DMS79 (cell line): ENCODE measurements at places on chromosomes 16 and 17.
A peak's percentile ranks its signal among the peaks of the same experiment; 100 is the strongest.

DNA sequence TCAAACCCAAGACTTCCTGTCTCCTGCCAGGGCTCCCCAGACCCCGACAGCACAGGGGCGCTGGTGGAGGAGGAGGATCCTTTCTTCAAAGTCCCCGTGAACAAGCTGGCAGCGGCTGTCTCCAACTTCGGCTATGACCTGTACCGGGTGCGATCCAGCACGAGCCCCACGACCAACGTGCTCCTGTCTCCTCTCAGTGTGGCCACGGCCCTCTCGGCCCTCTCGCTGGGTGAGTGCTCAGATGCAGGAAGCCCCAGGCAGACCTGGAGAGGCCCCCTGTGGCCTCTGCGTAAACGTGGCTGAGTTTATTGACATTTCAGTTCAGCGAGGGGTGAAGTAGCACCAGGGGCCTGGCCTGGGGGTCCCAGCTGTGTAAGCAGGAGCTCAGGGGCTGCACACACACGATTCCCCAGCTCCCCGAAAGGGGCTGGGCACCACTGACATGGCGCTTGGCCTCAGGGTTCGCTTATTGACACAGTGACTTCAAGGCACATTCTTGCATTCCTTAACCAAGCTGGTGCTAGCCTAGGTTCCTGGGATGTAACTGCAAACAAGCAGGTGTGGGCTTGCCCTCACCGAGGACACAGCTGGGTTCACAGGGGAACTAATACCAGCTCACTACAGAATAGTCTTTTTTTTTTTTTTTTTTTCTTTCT is 8.1 kb downstream of the SERPINF1 start:
- peak; percentile 53 for DNase-seq

DNA sequence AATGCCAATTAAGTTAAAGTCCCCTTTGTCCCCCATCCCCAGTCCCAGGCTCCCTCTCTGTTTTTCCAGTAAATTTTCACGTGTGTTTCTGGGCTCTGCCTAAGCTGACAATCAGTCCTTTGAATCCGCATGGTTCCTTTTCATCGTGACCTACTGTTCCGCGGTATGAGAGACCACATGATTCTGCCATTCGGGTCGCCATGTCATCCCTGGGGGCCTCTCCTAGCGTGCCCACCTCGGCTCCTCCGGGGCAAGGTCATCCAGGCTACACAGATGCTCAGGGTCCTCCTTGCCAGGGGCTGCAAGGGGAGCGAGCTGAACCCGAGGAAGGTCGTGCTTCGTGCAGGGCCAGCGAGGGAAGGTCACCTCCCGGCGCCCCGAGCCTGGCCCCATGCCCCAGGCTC is 157.6 kb downstream of the RAB11FIP4 start:
- DNase-seq, result no peak

- DNase-seq, result no peak
Observed at GRCh38 chr17:43399839-43400328, 1.1 kb downstream of the ARL4D start.

- no peak for DNase-seq
Observed at GRCh38 chr17:39205112-39205526, 5.0 kb downstream of the RPL19 start.

DNA sequence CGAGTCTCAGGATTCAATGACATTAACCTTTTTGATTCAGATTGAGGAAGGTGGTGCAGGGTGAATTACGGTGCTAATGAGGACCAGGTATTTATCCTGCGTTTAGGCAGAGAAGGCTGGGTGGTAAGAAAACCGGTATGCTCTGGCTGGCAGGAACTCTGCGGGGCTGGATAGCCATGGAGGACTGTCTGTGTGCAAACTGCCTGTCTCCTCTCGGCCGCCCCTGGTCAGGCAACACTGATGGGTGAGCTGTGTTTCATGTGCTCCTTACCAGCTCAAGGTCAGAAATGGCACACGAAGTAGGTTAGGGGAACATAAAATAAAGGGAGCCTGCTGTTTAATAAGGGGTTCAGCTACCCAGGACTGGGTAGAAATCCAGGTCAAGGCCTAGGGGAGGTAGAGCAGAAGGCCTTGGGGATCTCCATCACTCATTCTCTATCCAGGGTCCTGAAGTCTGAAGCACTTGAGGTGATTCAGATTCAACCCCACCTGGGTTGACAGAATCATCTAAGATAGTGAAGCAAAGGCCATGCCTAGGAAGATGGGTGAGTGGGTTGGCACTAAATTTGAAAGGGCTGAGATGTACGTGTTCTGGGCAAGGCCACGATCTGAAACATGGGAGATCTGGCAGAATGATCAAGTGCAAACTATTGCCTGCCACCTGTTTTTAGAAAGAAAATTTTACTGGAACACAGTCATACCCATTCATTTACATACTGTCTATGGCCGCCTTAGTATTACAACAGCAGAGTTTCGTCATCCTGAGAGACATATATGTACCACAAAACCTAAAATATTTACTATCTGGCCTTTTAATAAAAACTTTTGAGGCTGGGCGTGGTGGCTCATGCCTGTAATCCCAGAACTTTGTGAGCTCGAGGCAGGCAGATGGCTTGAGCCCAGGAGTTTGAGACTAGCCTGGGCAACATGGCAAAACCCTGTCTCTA is 292.5 kb downstream of the XYLT1 start:
- DNase-seq, result no peak

- peak; percentile 63 for DNase-seq
Observed at GRCh38 chr17:72120642-72121163, at the start of gene SOX9. TSS of gene SOX9 (plus strand) at chr17:72121020. CDS start at chr17:72121392, 372 bp downstream.

DNA sequence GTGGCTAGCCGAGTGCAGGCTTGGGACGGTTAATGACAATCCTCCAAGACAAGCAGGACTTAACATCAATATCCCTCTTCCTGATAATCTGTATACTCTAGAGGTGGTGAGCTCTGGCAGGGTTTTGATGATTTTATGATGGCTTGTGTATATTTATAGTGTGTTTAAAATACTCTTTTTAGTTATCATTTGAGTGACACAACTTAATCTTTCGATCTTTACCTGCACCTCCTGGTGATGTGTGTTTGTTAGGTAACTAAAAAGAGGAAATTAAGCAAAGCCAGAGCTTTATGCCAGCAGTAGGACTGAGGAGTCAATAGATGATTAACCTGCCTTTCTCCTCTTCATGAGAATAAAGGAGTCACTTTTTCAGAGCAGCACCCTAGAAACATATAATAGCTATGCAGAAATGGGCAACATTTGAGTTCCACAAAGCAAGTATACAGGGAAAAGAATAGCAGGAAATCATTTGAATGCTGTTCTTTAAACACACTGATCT is 210.5 kb downstream of the IRX3 start:
- DNase-seq, result no peak

- no peak for DNase-seq
Observed at GRCh38 chr17:54992797-54993639, 24.5 kb downstream of the STXBP4 start.

- DNase-seq, result no peak
Observed at GRCh38 chr16:82147546-82147945, 22.5 kb downstream of the MPHOSPH6 start.

- DNase-seq, result no peak
Observed at GRCh38 chr16:72410492-72410891, 238.5 kb upstream of the PMFBP1 start.

- DNase-seq, result no peak
Observed at GRCh38 chr16:88774544-88775393, 10.3 kb downstream of the PIEZO1 start.

DNA sequence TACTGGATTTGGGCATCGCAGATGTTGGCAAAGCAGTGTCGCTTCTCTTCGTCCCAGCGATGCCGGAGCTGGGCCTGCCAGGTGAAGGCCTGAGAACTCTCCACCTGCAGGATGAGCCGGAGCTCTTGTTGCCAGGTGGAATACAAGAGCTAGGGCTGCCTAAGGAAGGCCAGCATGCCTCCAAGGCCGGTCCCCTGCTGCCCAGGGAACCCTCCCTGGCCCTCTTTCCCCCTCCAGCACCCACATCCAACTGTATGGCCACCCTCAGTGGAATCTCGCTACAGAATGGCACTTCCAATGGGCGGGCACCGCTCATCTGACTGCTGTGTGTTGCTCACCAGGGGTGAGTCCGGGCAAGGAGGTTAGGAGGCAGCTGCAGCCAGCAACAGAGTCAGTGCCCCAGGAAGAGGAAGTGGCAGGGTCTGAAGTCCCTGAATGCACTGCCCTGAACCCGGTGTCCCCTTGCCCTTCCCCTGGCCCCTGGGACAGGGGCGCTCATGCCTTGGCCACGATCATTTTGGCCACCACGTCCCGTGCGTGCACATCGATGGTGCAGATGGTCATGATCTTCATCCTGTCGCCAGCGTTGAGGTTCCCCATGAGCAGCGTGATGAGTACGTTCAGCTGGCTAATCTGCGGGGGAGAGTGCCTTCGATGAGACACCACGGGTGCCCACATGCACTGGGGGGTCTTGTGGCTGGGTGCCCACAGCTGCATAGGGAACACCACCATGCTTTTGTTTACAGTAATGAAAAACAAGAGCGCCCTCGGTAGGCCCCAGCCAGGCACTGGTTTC is 75.8 kb downstream of the DNAH17 start:
- DNase-seq, result no peak

DNA sequence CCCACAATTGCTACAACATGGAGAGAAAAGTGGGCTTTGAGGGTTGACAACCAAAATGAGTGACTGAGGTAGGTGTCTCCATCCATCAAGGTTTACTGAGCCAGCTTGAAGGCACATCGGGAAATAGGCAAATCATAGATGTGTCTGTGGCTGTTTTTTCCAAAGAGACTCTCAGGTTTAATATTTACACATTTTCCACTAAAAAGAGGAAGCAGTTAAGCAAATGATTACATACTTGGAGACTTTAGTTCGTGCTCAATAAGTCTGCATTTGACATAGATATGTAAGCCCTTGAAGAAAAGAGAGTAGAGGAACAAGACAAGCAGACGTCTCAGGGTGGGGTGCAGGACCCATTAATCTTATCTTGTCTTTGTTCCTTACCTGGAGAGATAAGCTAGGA is 148.9 kb upstream of the COX10 start:
- no peak for DNase-seq

DNA sequence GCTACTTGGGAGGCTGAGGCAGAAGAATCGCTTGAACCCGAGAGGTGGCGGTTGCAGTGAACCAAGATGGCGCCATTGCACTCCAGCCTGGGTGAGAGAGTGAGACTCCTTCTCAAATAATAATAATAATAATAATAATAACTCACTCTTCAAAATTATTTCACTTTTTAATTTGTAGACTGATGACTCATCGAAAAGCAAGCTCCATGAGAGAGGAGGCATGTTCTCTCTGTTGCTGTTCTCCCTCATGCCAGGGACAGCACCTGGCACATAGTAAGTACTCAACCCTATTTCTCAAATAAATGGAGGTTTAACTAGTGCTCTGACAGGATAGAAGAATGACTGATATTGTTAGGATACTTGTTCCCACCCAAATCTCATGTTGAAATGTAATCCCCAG is 265.3 kb downstream of the CEP112 start:
- DNase-seq, result no peak

- no peak for DNase-seq
Observed at GRCh38 chr17:79065105-79065670, 9.4 kb upstream of the ENGASE start.

DNA sequence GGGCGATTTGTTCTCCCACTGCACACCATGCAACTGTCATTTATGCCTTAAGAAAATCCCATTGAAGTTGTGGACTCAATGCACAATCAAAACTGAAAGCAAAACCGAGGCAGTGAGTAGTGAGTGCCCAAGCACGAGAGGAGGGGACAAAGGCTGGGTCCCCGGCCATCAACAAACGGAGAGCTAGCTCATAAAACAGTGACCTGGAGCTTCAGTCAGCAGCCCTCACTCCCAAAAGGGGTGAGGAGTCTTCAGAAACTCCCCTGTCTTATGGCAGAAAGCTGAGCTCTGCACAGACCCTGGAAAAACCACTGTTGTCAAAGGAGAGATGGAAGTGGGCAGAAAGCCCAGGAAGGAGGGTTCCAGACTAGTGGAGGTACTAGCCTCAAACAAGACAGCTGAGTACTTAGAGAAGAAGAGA is 96.9 kb downstream of the ADCY9 start:
- DNase-seq, result peak; percentile 22

GRCh38 chr16:2785101-2785991 is 2.0 kb downstream of the PRSS33 start:
- no peak for DNase-seq

DNA sequence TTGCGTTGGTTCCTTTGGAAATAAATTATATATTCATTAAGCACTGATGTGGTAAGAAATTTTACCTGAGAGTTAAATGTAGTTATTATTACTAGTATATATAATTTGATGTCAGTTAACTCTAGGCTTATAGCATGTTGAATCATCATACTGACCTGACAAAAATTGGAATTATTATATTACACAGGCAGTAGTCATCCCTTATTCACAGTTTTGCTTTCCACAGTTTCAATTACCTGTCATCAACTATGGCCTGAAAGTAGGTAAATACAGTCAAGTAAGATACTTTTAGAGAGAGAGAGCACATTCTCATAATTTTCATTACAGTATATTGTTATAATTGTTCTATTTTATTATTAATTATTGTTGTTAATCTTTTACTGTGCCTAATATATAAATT is 1074.7 kb downstream of the CDH11 start:
- no peak for DNase-seq

DNA sequence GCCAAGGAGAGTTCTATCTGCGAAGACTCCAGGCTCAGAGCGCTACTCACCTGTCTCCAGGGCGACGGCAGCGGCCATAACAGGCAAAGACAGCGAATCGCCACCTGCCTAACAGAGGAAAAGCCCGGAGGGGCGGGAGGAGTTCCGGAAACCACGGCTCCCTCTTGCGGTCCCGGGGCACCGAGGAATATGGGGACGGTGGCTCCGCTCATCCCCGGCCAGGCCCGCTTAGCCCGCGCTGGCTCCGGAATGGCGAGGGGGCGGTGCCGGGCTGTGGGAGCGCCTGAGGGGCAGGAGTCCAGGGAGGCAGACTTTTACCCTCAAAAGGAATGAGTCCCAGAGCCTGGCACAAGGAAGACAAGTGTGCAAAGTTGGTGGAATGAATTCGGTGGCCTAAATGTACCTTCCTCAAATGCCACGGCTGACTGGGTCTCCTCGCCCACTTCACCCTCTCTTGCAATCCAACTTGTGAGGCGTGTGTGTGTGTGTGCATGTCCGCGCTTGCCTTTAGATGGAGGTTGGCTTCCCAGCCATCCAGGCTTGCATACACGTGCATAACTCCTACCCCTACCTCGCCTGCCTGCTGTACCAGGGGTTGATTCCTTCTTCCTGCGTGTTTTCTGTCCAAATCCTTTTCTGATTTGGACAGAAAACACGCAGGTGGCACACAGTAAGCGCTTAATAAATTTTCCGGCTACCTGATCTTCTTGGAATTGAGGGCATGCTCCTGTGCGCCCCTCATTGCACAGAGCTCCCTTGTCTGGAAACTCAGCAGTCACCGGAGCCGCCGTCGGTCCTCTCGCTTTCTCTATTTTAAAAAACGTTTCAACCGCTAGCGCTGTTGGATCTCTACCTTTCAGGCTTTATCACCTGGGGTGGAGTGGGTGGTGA is 3.5 kb downstream of the C17orf100 start:
- DNase-seq, result peak; percentile 70
